RCC 7860 (cell line): ENCODE measurements at places on chromosomes 4 and X.

DNA sequence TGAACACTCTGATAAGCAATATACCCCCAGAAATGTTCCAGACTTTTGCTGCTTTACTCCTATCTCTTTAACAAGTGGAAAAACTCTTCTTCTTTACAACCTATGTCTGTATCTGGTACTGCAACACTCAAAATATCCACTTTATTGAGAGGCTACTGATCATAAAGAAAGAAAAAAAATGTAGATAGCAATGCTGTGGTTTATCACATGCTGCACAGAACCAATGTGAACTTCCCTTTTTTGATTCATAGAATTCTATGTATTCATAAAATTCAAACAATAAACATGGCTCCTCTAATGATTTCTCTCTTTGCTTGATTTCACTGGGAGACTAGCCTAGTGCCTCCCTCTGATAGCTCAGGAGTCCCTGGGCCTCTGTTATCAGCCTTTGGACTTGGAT is 223.5 kb downstream of the ZNF674 start:
- no peak for DNase-seq

DNA sequence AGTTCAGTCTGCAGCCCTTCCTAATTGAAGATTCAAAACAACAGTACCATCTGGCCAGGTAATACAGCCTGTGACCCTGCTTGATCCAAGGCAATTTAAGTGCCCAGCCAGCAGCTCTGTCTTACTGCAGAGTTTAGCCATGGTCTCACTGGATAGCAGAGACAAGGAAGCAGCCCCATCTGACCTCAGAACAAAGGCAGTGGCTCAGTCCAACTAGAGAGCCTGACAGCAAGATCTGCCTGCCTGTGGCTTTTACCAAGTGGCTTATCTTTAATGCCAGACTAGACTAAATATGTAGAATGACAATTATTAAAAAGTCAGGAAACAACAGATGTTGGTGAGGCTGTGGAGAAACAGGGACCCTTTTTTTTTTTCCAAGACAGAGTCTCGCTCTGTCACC is 293.4 kb downstream of the DTHD1 start:
- DNase-seq: no peak

GRCh38 chr4:30402276-30402675 is 317.9 kb upstream of the PCDH7 start:
- no peak for DNase-seq

DNA sequence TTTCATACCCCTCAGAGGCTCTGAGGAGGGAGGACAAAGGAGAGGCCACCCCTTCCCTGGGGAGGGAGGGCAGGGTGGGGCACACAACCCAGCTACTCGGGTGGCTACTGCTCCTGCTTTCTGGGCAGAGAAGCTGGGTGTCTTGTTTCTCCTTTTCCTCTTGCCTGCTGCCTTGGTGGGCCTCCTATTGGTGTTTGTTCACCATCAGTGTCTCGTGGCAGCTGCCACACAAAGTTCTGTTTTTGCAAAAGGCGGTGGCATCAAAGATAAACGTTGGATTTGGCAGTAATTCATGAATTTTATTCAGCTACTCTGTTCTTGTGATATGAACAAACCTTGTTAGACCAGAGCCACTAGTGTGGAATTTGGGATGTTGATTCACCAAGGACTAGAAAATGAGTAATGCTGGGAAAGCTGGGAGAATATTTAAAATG is 153.0 kb upstream of the SCML1 start:
- peak; percentile 38 for DNase-seq

- DNase-seq: no peak
Observed at GRCh38 chr4:1775731-1776500, 17.2 kb upstream of the FGFR3 start.

GRCh38 chr4:63578383-63578782 is 830.9 kb downstream of the TECRL start:
- DNase-seq: no peak

DNA sequence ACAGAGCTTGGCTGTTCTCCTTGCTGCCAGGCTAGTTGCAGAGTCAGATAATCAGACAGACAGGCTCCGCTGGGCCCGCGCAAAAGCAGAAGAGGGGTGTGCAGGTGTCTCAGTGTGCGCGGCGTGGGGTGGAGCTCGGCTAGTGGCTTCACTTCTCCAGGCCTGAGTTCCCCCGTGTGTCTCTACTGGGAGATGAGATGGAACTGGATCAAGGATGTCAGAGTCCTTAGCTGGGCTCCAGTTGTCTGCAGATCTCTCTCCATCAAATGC is 21.1 kb downstream of the HTRA3 start:
- DNase-seq: no peak

DNA sequence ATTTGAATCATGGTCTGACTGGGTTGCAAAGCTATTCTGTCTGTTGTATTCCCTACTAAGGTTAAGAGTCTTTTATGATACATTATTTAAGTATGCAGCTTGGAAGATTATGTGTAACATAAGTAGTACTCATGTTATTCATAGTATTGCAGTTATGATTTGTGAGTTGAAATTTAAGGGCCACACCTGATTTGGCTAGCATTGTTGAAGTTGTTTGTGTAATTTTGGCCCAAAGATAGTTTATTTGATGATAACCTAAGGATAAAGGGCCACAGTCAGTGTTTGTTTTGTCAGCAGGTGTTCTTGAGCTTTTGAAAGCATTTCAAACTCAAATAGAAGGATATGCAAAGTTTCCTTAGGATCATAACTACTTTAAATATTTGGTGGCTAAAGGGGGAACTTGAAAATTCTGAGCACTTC is 38.9 kb downstream of the NUDT9 start:
- DNase-seq: no peak

GRCh38 chr4:184513802-184514120 is 39.4 kb upstream of the IRF2 start:
- no peak for DNase-seq

DNA sequence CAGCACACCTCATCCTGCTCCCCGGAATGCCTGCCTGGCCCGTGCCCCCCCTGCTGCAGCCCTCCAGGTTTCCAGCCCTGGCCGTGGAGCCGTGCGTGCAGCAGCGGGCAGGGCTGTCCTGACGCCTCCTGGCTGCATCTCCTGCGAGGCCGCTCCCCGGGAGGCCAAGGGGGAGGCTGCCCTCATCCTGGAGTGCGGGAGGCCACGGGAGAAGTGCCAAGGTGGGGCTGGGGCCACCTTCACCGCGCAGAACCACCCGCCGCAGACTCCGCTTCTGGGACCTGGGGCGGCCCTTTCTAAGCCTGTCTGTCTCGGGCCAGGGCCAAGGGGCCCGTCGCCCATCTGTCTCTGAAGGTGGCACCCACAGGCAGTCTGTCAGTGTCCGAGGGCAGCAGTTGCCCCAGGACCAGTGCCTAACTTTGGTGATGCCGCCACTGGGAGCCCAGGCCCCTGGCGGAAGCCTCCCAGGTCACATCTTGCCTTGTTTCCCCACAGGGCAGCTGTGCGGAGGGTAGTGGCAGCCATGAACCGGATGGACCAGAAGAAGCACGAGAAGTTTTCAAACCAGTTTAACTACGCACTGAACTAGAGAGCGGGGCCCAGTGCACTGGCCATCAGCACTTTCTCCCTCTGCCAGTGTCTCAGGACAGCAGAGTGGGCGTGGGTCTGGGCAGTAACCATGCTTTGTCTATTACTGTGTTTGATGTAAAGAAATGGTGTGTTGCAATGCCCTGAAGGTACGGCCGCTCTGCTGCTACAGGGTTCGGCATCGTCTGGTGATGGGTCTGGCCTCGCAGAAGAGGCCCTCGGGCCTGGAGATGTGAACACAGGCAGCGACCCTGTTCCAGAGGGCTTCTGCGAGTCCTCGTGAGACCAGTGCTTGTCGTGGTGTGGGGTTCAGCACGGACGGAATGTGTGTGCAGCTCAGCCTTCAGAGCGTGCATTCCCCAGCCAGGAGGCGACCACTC is 20.6 kb downstream of the NKX1-1 start:
- DNase-seq: no peak

DNA sequence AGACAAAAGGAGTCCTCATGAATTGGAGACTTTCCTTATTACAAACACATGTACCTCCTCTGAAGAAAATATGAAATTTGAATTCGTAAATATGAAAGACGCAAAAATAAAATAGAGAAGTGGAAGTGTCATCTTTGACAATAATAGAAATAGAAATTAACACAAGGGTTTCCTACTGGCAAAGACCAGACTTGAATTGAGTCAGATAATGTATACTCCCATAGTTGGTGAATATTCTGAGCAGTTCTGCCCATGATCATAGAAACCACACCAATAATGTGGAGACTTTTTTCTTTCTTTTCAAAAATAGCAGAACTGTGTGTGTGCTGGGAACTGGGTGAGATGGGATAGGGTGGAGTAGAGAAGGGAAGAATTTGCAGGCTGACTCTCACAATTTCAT is 277.7 kb upstream of the TET2 start:
- DNase-seq: no peak
